ENCODE measurements at places on chromosomes 7 and 10.

GRCh38 chr7:108129018-108129965 lies 869 bp downstream of the LAMB4 start:
- no peak for DNase-seq

DNA sequence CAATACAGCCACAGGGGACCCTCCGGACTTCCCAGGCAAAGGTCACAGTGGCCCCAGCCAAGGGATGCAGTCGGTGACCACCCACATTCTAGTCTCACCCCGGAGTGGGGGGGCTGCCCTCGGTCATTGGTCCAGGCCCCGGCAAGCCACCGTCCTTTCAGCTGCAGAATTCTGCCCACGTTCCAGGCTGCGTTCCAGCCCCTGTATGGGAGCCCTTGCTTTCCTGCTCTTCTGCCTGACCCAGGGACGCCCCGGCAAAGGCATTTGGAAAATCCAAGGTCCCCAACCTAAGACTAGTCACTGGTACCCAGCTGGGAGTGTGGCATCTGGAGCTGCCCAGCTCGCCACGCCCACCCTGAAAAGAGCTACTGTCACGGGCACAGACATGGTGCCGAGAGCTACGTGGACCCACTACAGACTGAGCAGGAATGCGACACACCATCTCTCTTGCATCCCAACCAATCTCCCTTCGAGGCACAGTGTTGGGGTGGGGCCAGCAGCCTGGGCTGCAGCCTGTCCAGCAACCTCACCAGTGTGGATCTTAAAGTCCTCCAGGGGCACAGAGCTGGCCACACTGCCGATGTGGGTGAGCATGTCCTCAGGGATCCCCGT lies 18.6 kb downstream of the OGDHL start:
- no peak for DNase-seq

- no peak for DNase-seq
These were observed 75.6 kb upstream of the ZNF479 start for GRCh38 chr7:57207836-57208235.

- no peak for DNase-seq
These were observed 16.9 kb downstream of the KCNMA1 start for GRCh38 chr10:77620731-77621130.

DNA sequence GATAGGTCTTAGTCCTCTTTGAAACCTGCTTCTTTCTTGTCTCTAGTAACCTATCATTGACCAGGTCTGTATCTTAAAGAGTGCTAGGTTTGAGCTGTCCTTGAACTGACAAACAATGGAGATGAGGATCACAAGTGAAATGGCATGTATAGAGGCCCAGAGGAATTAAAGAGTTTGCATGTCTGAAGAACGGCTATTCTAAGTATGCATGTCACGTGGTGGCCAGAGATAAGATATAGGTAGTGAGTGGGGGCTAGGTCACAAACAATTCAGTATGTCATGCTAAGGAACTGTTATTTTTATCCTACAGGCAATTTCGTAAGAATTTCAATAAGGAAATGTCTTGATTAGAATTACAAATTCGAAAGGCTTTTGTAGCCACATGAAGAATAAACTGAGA lies 95.3 kb downstream of the SUGCT start:
- DNase-seq: no peak

DNA sequence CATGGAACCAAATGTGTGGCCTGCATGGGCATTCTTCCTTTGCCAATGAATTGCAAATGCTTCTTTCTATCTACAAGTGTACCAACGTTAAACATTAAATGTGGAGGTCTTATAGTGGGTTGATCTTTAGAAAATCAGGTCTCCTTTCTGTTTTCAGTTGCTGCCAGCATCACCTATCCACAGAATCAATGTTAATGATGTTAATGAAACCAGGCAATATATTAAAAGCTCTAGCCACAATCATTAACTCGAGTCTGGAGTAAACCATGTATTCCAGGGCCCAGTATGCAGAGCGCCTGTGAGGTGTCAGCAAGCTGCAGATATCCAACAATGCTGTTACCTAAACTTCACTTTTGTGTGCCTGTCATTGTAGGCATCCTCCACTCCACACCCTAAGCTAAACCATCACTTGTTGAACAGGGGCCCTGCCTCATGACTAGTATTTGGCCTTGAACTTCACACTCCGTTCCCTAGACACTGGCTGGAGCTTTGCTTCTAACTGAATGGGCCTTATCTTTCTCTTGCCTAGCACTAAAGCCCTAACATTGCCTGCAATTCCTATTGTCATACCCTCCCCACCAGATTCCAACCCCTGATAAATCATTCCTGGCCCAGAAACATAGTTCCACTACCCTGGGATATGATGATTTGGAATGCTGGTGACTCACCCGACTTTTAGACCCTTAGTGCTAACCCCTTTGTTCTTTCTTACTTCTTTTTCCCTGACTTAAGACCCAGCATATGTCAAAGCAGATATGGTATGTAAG lies 24.3 kb upstream of the ITGB8 start:
- no peak for DNase-seq

DNA sequence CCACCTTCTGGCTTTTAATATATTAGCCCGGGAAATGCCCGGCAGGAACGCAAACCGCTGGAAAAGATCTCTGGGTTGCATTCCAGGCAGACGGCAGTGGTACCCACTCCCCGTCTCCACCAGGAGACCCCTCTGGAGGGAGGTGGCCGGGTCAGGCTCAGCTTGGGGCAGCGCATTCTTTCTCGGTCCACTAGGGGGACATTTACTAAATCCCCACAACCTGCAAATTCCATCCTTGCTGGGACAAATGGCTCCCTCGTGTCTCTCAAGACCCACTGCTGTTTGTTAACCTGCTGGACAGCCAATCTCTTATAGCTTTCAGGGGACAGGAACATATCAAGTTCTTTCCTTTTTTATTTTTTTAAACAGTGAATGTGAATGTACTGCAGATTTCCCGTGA lies 45.8 kb upstream of the CARD11 start:
- no peak for DNase-seq

GRCh38 chr10:45561952-45562351 lies 110.6 kb downstream of the ZFAND4 start:
- DNase-seq: no peak

GRCh38 chr7:29154076-29154475 lies 7.7 kb upstream of the CPVL start:
- DNase-seq: no peak

DNA sequence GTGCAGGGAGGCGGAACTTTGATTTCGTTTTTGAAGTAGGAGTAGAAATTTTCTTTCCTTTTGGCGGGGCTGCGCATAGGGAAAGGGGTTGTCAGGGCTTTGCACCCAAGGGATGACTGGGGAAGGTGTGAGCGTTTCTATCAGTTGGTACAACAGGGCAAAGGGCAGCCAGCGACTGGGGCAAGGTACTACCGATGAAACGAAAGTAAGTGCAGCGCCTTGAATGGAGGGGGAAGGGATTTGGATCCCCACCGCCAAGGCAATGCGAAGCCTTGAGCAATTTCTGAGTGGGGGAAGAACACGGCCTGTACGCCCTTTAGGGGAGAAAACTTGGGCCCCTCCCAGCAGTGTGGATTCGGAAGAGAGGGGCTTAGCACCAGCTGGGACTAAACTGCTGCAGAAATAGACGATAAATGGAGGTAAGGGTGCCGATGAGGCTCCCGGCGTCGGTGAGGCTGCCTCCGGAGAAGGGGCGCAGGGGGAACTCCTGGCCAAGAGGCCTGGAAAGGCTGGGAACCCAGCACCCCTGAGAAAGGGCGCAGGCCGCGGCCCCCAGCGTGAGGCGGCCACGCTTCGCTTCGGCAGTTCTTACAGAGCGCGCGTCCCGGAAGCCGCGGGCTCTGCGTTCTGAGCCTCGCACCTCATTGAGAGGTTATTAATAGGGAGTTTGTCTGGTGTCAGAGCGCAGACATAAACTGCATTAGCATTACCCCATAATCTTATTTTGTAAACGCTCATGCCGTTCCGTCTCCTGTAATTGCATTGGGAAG lies 10.0 kb upstream of the TLX1 start:
- no peak for DNase-seq

DNA sequence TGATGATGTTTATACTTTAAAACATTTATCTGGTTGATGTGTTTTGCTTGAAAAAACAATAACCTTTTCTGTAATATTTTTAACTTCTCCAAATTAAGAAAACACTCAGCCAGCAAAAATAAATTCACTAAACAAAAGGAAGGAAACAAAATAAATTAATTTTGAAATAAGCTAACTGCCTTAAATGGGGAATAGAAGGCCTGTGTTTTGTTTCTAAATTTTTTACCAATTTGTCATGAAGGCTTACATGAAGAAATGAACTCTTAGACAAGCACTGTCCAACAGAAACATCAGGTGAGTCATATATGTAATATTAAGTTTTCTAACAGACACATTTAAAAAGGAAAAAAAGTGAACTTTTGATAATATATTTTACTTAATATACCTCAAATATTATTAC lies 68.5 kb downstream of the LRRN3 start:
- no peak for DNase-seq

- no peak for DNase-seq
These were observed 31.0 kb downstream of the SLIT1 start for GRCh38 chr10:97154781-97155180.

- no peak for DNase-seq
These were observed 207.2 kb downstream of the CELF2 start for GRCh38 chr10:11224792-11225416.

Data from stimulated activated CD4-positive, alpha-beta T cell treated with anti-CD3 and anti-CD28 coated beads, TNF-alpha, amount 100 ng/mL, for 1 hour (primary cell).